ENCODE measurements at places on chromosomes 16 and 17.

- DNase-seq: no peak
These were observed 21.5 kb upstream of the CCL5 start for GRCh38 chr17:35901631-35902175.

DNA sequence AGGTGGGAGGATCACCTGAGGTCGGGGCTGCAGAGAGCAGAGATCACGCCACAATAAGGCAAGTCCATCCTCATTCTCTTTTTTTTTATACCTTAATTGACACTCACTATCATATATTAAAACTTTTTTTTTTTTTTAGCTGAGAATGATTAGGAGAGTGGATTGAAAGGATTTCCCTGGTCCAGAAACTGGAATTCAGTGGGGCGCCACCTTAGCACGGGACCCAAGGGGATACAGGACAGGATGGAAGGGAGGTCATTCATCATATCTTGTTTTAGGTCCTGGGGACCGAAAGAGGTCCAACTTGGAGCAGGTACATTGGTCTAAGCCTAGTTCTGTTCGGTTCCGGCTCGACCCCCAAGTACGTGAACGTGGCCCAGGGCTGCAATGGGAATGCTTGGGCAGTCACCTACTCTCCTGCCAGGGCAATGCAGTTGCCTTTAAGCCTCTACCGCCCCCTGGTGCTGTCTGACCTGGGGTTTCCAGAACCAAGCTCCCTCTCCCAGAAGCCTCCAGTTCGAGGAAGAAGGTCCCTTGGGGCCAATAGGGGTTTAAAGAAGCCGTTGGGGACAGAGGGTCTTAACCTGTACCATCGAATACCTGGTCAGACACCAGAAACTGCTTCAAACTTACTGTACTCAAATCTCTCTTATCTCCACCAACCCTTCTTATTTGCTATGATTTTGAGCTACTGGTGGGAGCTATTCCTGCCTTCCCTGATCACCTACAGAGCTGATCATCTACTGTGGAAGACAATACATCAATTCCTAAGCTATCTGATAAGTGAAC lies 19.9 kb upstream of the GPATCH8 start:
- DNase-seq: no peak

- DNase-seq: no peak
These were observed 73.2 kb downstream of the NT5M start for GRCh38 chr17:17376362-17376761.

DNA sequence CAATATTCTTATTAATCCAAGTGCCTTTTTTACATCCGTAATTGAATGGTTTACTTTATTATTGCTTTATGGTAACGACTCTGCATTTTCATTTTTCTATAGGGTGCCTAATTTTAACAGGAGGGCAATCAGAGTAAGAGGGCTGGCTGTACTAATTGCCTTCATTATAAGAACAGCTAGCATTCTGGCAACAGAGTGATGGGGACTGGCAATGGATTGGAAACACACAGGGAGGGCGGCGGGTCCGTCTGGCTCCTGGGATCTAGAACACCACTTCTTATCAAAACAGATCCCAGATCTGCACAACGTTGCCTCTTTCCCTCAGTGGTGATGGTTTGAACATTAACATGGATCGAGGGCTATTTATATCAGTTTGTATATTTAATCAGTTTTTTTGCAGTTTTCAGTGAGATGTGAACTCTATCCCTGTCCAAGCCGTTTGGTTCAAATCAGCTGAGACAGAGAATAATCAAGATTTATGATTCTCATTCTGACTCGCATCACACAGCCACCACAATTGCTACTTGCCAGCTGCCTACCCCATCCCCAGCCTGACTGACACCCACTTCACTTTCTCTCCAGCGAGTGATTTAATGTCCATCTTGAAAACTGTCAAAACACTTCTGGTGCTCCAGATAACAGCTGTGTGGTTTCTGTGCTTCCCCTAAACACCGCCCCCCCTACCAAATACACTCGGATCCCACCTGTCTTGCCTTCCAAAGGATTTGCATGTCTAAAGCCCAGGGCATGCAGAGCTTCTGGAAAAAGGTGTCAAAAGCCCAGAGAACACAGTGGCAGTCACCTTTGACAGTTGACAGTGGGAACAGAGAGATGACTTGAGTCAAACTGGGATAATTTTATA lies 327.9 kb downstream of the HS3ST4 start:
- DNase-seq: no peak

GRCh38 chr16:88806491-88807111 lies 3.0 kb downstream of the CDT1 start:
- no peak for DNase-seq

DNA sequence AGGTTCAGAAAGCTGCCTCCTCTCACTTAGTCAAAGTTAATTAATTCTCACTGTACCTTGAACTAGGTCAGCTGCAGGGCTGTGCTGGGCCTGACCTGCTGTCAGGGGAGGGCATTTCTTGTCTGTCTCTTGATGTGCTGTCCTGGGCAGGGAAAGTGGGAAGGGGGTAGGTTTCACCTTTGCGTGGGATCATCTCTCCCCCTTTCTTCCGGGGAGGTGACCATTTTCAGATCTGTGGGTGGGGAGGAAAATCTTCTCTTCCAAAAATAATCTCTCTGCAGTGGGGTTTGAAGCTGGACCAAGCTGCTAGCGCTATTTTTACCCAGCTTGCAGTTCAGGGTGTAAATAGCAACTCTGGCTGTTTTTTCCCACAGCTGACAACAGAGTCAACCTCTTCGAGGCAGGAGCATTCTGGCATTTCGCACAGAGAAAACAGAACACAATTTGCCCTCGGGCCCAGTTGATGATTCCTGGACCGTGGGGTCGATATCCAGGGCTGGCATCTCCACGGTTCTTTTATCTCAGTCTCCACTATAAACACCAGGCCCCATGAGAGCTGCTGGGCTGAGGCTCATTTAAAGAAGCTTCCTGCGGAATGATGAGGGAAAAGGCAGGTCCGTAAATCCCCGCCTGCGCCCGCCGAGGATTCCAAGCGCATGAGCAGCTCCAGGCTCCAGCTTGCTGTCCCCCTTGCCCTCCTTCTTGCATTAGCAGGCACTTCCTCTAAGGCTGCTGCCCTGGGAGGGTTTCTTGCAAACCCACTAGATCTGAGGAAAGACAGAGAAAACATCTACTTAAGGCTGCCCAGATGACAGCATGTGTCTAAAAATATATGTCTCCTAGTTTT lies 93.9 kb downstream of the YPEL2 start:
- no peak for DNase-seq

GRCh38 chr16:29836623-29837022 lies 16.4 kb downstream of the MVP start:
- DNase-seq: no peak

All from LNCaP clone FGC (cell line).